Thymus (tissue), 14 donors: ENCODE measurements at places on chromosomes 5 and 9. TPM values are rescaled to one million over a fixed set of nuclear protein-coding genes. Genes with fewer than 3 reads are reported as not detected.

DNA sequence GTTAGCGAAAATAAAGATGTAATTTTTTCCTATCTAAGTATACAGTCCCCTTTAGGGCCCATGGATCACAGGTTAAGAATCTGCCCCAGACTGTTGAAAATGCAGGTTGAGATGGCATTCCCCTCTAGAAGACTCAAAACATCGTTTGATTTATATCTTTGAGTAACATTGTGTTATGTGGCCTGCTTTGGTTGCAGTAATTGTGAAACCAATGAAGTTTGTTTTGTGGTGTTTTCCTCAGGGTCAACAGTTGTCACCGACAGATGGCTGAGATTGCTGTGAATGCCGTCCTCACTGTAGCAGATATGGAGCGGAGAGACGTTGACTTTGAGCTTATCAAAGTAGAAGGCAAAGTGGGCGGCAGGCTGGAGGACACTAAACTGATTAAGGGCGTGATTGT lies 7.8 kb downstream of the CCT5 start:
- DNase-seq, result no peak

- no peak for DNase-seq
These were observed 663 bp upstream of the ZNF366 start for GRCh38 chr5:72507907-72508238.

DNA sequence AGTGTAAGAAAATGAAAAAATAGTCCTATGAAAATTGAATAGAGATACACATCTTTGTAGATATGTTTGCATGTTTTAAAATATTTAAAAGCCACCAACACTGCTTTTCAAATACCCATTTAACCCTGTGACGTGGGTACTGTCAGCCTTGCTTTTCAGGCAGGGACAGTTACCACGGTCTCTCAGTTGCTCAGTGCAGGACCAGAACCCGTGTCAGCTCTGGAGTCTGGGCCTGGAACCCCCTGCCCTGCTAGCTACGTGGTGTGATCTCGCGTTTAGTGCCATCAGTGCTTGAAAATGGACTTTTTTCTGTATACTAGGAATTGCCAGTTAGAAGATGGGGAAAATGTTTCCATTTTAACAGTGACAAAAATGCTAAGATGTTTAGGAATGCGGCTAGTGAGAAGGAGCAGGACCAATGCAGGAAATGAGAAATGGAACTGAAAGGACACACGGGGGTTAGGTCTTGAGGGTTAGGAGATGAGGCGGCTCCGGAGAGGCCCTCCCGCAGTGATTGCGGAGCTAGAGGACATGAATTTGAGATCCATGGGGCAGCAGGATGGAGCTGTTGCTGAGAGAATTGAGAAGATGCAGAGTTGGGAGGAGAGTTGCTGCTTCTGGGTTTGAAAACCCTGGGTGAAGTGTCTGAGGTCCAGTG lies 13.7 kb downstream of the RNU6ATAC start:
- DNase-seq, result no peak

DNA sequence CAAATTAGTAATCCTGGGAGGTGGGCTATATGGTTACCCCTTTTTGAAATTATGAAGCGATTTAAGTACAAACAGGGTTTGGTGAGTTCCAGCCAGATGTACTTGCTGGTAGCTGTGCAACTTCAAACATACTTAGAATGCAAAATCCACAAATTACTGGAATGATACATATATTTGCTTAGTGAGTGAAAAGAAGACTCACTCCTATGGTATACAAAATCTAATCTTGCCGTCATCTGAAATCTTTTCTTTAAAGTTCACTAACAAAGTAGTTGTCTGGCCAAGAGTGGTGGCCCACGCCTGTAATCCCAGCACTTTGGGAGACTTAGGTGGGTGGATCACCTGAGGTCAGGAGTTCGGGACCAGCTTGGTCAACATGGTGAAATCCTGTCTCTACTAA lies 64.9 kb upstream of the TJP2 start:
- DNase-seq, result no peak

GRCh38 chr5:125198270-125198974 lies 452.0 kb upstream of the ZNF608 start:
- no peak for DNase-seq

DNA sequence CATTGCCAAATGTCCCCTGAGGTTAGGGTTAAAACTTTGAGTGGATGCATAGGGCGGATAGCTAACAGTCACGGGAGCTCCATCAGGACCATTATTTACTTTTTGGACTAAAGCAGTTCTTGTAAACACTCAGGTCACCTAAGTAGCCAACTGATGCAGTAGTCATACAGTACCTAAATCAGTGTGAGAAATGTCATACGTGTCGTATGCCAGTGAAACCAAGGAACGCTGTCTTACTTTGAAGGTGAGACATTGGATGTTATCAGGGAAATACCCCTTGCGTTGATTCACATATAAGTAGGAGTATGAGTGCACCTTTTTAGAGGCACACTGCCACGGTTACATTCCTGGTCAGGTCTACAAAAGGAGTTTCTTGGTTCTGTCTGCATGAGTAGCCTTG lies 101.9 kb downstream of the LNPEP start:
- DNase-seq, result no peak

DNA sequence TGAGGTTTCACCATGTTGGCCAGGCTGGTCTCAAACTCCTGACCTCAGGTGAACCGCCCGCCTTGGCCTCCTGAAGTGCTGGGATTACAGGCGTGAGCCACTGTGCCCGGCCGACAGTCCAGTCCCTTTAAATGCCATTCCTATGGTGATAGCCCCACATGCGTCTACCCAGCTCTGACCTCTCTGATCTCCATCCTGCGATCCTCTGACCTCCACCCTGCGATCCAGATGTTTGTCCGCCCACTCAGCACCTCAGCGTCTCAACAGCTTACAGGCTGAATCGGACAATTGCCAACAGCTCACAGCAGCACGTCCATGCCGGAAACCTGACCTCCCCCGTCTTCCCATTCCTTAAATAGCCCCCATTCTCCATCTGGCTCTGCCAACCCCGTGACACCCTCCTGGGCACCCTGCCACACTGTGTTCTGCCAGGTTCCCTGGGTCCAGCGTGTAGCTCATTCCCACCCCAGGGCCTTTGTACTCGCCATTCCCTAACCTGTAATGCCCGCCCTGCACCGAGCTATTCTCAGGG lies 44.0 kb upstream of the RNU6ATAC start:
- no peak for DNase-seq

- no peak for DNase-seq
These were observed 30.8 kb downstream of the OR1J1 start for GRCh38 chr9:122446819-122447484.

- DNase-seq, result no peak
These were observed 10.2 kb downstream of the DIAPH1 start for GRCh38 chr5:141608557-141608956.

DNA sequence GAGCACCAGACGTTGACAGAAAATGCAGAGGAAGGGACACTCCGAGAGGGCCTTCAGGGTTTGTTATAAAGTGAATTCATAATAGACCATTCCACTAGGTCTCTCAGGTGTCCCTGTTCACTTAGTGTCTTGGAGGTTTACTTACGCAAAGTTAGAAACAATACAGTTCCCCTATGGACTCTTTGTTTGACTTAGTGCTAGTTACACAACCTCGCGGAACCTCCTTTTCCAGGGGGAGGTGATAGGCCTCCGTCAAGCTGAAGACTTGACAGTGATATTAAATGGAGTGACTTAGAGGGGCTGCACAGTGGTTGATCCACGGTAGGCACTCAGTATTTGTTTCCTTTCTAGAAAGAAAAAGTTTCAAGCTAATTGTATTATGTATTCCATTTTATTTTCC lies 1.3 kb downstream of the CCT5 start:
- no peak for DNase-seq

GRCh38 chr5:95993266-95993665 lies 31.6 kb upstream of the ELL2 start:
- DNase-seq, result no peak

DNA sequence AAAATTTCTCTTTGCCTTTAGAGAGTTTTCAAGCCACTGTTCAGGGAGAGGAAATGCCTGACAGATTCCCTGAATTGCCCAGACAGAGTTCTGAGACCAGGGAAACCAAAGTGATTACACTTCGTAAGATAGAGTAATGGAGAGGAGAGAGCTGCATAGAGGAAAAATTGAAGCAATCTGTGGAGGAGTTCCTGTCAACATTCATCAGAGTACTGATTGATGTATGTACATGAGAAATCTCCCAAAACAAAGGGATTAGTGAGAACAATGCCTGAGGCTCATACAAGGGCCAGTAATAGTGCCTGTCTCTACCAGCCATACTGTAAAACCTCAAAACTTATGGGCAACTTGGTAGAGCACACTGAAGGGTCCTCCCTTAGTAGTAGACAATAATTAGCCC lies 79.0 kb upstream of the TRIM32 start:
- DNase-seq, result no peak

DNA sequence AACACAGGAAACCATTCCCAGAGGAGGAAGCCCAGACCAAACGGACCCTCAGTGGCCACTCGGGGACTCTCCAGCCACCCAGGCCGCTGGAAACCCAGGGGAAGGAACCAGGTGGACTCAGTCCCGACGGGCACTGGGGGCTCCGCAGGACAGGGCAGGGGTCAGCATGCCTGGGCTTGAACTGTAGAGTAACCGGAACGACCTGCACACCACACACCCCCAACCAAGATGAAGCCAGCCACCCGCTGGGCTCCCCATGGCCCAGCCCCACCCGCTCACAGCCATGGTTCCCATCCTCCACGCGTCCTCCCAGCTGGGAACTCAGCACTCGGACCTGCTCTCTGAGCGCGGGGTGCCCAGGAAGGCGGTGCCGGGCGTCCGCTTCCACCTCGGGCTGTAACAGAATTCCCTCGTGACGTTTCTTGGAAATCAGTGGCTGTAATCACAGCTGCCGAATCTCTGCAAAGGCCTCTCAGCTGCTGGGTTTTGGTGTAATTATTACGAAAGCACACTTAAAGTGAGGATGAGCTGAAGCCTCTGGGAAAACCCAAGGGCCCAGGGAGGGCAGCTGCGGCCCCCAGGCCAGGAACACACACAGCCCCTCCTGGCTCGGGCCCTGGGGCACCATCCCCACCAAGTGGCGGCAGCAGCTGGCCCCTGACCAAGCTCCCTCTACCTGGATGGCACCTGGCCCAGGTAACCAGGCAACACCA lies 13.8 kb downstream of the NACC2 start:
- no peak for DNase-seq

- no peak for DNase-seq
These were observed 24.5 kb downstream of the ELAVL2 start for GRCh38 chr9:23801523-23801922.

GRCh38 chr9:86355814-86356213 lies 1.6 kb upstream of the TUT7 start:
- no peak for DNase-seq

- DNase-seq, result no peak
These were observed 757 bp downstream of the TMEM250 start for GRCh38 chr9:136117916-136118319.

The SPATA31C1 gene
- polyA plus RNA-seq, result not detected

The AHRR gene
- 0.34 TPM for polyA plus RNA-seq

The CEP72 gene
- polyA plus RNA-seq, result 5.0 TPM

The PCDHGA11 gene
- polyA plus RNA-seq, result 0.68 TPM

The NIM1K gene
- polyA plus RNA-seq, result 0.32 TPM

The PPP2R2B gene
- 3.2 TPM for polyA plus RNA-seq

The MEGF9 gene
- polyA plus RNA-seq, result 3.7 TPM

The SNCAIP gene
- polyA plus RNA-seq, result 7.4 TPM

The PDE6A gene
- 0.16 TPM for polyA plus RNA-seq

The ACTBL2 gene
- 0.07 TPM for polyA plus RNA-seq

The KIF12 gene
- polyA plus RNA-seq, result 1.8 TPM

The SV2C gene
- 0.27 TPM for polyA plus RNA-seq
